ENCODE measurements at places on chromosomes 2 and 18.

GRCh38 chr18:3511980-3512379 lies 62.0 kb downstream of the TGIF1 start:
- peak; percentile 82 for DNase-seq

- no peak for DNase-seq
Observed at GRCh38 chr18:75200605-75201280, 8.2 kb downstream of the PTGR3 start.

DNA sequence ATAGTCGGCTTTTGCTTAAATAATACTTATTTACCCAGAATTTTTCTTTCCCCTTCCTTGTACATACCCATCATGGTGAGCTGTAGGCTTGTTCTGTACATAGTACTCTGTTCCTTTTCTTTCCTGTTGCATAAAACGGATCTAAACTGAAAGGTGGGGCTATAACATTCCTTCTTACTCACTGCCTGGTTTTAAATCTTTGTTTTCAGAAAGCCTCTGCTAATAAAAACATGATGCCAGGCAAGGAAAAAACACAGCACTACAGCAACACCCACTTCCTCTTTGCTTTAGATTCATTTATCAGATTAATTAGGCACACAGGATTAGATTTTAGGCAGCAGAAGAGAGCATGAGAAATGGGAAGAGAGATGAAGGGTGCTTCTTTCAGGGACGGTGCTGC lies 19.6 kb upstream of the STON1 start:
- peak; percentile 68 for DNase-seq

- no peak for DNase-seq
Observed at GRCh38 chr2:101047075-101047766, 45.1 kb downstream of the RPL31 start.

- peak; percentile 27 for DNase-seq
Observed at GRCh38 chr2:156486147-156486546, 50.0 kb downstream of the GPD2 start.

DNA sequence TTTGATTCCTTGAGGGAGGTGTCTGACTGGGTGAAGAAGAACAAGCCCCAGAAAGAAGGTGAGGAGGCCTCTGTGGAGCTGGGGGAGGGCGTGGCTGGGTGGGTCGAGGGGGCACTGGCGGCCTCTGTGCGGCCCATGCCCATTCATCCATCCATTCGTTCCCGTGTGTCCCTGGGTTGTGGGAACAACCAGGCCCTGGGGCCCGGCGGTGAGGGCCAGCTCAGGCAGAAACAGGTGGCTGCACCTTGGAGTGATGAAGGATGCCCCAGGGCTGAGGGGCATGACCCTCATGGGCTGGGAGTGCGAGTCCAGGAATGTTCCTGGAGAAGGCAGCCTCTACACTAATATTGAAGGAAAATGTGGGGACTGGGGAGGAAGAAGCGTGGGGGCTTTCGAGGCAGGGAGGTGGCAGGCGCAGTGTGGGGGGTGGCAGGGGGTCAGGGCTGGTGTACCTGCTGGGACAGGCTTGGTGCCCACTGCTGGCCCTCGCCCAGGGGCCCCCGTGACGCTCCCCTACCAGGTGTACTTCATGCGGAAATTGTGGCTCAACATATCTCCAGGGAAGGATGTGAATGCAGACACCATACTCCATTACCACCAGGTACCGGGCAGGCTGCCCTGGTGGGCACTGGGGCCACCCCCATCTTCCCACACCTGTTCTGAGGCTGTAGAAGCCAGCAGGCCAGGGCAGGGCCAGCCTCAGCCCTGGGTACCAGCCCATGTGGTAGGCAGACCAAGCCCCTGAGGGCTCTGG lies 11.2 kb upstream of the GPR17 start:
- no peak for DNase-seq

- DNase-seq, result no peak
Observed at GRCh38 chr2:168090366-168091135, 156.8 kb downstream of the STK39 start.

- DNase-seq, result peak; percentile 39
Observed at GRCh38 chr2:15561574-15562344, 625 bp upstream of the NBAS start.

GRCh38 chr18:10912790-10913545 lies 236.4 kb downstream of the PIEZO2 start:
- peak; percentile 94 for DNase-seq

DNA sequence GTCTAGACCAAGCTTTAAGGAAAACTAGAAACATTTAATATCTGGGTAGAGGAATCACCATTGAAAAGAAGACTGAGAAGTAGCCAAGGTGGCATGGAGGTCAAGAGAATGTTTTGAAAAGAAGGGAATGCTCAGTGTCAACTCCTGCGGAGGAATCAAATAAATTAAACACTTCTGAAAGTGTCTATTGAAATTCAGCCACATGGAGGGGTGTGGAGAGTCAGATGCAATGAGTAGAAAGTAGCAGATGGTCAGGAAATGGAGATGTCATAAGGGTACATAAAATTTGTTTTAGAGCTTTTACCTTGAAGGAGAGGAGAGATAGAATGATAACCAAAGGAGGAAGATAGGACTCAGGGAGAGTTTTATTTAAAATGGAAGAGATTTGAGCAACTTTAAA lies 35.1 kb downstream of the NLRC4 start:
- no peak for DNase-seq

- no peak for DNase-seq
Observed at GRCh38 chr2:128776461-128777195, 458.0 kb upstream of the HS6ST1 start.

GRCh38 chr2:3986063-3986462 lies 282.7 kb downstream of the DCDC2C start:
- DNase-seq, result no peak

DNA sequence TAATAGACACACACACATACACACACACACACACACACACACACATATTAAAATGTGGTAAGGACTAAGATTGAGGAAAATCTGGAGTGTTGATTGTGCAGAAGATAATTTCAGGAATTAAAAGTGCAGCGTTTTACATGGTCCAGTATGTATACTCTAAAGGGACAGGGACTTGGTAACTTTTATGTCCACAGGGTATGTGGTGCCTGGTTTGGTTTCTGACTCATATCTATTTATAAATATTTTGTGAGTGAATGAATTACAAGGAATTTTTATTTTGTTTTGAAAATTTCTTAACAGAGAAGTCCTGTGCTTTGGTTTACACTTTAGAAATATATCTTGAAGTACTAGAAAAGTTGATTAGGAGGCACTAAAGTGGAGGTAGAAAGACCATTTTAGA lies 287.7 kb upstream of the NXPH2 start:
- peak; percentile 28 for DNase-seq

DNA sequence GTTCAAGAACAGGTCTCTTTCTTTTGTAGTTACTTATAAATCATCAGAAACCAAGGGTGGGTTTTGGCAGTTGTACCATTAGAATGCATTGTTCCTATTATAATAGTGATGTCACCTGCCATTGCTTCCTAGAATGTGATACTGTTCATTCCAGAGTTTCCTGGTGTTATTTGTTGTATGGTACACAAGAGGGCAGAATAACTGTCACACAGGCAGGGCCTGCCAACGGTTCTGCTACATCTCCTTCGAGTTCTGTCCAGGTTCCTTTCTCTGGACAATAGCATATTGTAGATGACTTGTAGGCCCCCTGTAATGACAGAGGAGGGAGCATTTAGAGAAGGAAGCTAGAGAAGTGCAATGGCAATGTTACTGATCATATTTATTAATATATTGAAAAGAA lies 98.3 kb downstream of the KLHL14 start:
- DNase-seq, result no peak

DNA sequence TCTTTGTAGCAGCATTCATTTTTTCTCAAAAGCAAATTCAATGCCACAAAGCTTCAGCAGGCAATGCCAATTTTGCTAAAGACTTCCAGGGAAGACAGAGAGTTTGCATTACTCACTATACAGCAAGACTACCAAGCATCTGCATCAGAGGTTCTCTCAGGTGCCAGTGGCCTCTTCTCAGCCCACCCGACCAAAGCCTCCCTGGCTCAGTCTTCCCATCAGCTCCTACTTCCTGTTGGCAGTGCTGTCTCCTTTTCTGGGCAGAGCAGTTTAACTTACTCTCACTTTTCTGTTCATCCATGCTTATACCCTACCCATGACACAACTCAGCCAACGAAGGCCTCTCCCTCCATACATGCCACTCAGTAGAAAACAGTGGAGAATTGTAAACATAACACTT lies 157.1 kb downstream of the TRABD2A start:
- no peak for DNase-seq

DNA sequence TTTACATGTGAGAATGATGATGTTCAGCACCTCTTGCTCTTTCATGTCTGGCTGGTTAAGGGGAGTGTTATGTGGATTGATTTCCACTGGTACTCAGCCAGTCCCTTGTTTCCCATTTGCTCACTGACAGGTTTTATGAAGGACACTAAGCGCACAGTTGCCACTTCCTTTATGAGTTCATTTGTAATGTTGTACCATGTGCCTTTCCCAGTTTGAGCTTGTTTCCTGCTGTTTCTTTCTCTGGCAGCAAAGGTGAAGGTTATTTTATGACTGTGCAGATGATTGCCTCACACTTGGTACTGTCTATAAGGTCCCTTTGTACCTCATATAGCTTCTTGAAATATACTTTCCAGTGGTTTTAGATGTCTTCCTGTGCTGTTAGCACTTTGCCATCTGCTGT lies 1700.5 kb upstream of the TMEFF2 start:
- DNase-seq, result no peak

DNA sequence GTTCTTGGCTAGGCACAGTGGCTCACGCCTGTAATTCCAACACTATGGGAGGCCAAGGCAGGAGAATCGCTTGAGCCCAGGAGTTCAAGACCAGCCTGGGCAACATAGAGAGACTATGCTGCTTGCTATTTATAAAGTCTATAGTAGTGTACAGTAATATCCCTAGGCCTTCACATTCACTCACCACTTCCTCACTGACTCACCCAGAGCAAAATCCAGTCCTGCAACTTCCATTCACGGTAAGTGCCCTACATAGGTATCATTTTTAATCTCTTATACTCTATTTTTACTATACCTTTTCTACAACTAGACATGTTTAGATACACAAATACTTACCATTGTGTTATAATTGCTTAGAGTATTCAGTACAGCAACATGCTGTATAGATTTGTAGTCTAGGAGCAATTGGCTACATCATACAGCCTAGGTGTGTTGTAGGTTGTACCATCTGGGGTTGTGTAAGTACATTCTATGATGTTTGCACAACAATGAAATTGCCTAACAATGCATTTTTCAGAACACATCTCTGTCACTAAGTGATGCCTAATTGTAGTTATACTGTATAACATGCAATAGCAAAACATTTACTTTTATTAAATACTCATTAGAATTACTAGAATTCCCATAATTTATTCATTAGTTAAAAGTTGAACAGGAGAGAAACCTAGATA lies 8.8 kb downstream of the DHX57 start:
- no peak for DNase-seq

GRCh38 chr2:19073522-19073921 lies 284.9 kb downstream of the OSR1 start:
- DNase-seq, result peak; percentile 29

DNA sequence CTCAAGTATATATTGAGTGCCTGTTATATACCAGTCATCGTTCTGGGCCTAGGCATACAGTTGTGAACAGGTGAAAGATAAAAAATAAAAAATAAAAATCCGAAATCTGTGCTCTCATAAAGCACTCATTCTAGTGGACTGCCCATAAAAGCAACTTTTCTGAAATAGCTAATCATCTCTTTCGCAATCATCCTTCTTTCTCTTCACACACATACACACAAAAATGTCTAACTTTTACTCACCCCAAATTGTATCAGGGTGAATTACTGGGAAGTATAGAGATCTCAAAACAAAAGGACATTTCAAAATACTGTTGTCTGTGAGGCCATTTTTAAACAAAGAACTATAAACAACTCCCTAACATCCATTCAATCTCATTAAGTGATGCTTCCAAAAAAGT lies 29.6 kb upstream of the ORC2 start:
- no peak for DNase-seq

DNA sequence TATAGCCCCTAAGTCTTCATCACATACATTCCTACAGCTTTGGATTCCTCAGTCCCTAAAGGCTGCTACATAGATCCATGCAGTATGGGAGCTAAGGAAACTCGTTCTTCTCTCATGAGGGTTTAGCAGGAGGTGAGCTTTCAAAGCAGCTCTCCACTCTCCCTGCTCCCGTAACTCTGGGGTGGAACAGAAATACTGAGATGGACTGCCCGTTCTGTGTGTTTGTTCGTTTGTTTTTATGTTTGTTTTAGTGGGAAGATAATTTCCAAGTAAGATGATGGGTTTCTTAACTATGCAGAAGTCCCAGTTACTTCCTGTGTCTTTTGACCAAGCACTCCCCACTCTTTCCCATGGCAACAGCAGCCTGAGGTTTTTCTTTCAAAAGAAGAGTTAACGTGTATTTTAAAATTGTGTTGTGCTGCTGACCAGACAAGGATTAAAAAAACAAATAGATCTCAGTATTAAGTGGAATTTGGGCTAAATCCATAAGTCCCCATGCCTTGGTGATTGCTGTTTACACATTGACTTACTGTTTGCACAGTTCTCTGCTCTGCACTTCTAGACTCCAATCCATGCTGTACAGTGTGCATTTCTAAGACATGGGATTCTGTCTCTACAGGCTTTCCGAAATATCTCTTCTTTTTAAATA lies 156.4 kb upstream of the SH3BP4 start:
- peak; percentile 48 for DNase-seq

- peak; percentile 2 for DNase-seq
Observed at GRCh38 chr2:157940024-157940423, 63.9 kb upstream of the ACVR1 start.

DNA sequence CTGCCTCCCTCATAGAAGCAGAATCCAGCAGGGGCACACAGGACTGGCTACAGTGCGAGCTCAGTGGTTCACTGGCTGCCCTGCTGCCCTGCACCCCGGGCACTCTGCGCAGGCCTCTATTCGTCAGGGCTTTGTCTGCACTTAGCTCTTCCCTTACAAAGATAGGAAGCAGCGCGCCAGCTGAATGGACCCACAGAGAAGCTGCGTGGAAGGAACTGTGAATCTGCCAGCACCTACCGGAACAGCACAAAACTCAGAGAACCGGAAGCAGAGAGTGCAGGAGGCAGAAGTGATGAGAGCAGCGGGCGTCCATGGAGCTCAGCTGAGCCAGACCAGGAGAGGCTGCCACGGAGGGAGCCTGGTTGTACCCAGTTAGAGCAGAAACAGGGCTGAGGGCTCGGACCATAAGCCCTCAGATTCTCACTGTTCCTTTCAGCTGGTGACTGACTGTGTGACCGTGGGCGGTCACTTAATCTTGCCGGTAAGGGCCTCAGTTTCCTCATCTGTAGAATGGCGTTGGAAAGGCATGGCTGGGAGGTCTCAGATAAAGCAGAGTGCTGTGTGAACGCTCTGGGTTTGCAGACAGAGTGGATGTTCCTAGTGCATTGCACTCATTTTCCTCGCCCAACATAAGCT lies 23.1 kb upstream of the SLC66A3 start:
- no peak for DNase-seq

DNA sequence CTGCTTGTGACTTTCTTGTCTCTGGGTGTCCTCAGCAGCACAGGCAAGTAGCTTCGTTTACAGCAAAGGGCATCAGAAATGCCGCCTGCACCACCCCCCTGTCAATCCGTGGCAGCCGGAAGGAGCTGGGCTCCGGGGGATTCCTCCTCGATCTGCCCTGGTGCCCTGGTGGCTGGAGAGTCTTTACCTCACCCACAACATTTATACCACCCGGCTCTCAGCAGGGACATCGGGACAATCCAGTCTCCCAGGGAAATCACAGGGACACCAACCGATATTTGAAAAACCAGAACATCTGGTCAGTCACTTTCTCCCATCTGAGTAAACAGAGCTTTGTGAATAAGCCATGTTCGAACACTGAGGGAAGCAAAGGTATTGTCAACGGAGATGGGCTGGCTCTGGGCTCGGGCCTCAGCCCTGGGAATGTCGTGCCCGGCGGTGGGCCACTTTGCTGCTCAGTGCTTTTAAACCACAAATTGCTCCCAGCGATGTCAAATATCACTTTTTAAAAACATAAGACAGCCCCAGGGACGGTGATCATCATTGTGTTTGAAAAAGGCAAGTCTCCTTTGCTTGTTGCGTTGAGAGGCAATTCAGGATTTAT lies 210.0 kb upstream of the SALL3 start:
- DNase-seq, result no peak

Measured in fibroblast of skin of back (primary cell).